ENCODE measurements at places on chromosomes 12 and 14.

DNA sequence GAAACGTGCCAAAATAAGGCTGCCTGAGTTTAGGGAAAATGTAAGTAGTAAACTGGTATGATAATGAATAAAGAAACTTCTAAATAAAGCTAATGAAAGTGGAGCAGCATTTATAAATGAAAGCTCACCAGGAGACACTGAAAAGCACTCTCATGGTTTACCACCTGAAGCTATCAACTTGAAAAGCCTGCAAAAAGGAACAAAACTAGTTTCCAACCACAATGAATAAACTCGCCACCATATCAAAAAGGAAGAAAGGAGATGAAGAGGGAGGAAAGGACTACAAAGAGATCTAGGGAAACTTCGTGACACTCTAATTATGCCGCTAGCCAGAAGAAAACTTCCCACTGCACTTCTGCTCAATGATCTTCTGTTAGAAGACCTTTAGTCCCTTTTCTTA is 66.7 kb downstream of the MED13L start:
- peak; percentile 64 for ATAC-seq

- no peak for ATAC-seq
These were observed 180.4 kb downstream of the KIF26A start for GRCh38 chr14:104318558-104319490.

DNA sequence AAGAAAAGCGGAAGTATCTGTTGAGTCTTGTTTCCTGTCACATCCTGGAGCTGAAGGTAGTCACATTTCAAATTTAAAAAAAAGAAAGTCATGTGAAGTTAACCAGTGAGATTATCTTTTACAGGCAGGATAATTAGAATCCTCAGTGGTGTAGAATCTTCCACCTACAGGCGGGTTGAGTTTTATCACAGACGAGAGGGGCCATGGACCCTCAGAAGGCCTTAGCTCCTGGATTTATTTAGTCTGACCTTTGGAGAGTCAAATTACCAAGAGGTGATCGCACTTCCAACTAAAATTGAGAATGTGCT is 13.0 kb upstream of the GNG2 start:
- ATAC-seq, result no peak

GRCh38 chr12:42475106-42475505 is 114.4 kb downstream of the PRICKLE1 start:
- no peak for ATAC-seq

DNA sequence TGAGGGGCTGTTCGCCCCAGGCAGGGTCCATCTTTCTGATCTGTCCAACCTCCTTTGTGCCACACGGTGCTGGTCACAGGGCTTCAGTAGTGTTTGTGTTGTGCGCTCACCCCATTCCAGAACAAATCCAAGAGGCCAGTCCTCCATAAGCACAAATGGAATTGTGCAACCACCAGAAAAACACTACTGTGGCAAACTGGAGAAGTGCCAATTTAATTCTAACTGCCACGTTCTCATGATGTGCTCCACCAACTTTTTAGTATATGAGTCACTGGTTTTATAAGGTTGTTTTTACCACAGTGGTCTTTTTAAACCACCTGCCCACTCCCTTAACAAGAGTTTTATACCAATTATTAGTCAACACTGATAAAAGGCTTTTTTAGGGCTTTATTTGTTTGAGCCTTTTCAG is 380.2 kb downstream of the NAV3 start:
- ATAC-seq, result no peak

DNA sequence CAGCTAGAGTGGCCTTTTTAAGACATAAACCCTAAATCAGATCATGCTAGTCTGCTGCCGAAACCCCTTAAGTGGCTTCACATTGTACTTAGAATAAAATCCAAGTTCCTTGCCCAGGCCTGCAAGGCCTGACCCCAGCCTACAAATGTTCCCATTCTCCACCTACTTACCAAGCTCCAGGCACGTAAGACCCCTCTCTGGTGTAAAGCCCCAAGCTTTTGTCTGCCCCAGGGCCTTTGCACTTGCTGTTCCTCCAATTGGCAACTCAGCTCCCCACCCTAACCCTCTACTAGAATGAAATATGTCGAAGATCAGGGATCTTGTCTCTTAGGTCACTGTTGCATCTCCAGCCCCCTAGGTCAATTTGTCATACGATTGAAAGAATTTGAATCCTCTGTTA is 27.1 kb upstream of the MED13L start:
- no peak for ATAC-seq

DNA sequence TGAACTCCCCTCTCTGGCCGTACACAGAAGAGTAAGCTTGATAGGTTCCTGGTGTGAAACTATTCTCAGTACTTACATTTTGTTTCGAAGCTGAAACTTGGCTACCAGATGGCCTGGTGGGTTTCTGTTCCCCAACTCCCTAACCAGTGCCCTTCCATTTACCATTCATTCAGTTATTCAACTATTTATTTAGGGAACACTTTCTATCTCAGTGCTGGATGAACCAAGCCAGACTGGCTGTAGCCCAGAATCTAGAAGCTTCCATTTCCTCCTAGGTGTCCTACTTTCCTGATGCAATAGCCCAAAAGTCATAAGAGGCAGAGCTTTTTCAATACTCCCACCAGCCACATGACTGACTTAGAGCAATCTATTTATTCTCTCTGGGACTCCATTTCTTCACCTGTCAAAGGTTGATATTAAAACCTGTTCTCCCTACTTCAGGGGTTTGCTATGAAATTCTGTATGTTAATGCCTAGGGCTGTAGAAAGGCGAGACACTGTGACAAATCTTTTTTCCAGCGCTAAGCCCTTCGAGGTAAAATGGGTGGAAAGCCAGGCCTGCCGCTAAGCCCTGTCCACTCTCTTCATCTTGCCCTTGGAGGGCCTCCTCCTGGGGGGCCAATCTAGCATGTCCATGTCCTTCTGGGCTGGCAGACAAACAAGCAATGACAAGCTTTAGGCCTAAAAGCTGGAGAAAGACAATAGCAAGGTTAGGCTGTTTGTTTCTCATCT is 8.1 kb upstream of the IRF2BPL start:
- ATAC-seq, result no peak

DNA sequence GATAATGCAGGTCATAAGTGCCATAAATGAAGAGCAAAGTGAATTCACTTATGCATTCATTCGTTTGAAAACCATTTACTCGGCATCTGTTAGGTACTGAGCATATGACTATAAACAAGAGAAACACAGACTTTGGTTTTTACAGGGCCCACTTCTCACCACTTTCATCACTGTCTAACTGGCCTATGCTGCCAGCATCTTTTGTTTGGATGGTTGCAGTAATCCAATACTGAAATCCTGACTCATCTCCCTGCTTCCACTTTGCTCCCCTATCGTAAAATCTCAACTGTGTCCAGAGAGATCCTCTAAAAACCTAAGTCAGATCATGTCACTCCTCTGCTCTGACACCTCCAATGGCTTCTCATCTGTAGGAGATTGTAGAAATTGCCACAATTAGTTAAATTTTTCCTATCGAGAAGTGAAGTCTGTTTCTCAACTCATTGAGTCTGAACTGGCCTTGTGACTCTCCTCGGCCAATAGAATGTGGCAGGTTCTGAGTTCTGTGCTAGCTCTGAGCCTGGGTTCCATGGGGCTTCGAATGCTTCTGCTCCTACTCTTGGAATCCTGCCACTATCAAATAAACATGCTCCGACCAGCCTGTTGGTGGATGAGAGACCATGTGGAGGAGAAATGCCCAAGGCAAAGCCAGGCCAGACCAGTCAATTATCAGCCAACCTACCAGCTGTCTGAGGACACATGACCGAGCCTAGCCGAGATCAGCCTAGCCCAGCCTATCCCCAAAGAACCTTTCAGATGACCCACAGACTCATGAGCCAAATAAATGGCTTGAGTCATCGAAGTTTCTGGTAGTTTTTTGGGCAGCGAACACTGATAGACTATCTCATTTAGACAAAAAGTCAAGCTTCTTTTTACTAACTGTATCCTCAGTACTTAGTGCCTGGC is 2.2 kb upstream of the BATF start:
- peak; percentile 49 for ATAC-seq

DNA sequence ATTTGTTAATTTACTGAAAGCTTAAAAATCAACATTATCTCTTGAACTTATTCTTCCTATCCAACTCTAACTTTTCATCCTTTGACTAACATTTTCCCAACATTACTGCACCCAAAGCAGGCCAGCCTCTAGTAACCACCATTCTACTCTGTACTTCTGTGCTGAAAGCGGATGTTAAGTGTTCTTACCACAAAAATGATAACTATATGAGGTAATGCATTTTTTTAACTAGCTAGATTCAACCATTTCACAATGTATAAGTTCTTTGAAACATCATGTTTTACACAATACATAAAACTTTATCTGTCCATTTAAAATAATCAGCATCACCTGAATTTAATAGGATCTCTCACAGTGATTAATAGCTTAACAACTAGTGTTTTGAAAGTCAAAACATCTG is 468.5 kb upstream of the MGAT4C start:
- no peak for ATAC-seq

DNA sequence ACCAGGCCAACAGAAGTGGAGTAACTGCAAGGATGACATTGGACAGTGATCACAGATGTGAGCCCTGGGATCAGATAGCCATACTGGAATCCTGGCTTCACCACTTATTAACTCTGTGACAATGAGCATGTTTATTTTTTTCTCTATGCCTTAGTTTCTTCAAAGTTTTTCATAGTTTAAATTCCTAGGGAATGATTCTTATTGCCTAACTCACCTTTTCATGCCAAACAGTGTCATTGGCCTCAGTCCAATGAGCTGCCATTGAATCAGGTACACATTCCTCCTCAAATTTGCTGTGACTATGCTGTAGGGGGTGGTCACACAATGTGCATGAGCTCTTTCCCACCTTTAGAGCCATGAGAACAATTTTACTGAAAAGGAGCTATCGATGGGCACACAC is 342.3 kb downstream of the SYT1 start:
- no peak for ATAC-seq

- no peak for ATAC-seq
These were observed 663.6 kb downstream of the BCL11B start for GRCh38 chr14:98608071-98609060.

DNA sequence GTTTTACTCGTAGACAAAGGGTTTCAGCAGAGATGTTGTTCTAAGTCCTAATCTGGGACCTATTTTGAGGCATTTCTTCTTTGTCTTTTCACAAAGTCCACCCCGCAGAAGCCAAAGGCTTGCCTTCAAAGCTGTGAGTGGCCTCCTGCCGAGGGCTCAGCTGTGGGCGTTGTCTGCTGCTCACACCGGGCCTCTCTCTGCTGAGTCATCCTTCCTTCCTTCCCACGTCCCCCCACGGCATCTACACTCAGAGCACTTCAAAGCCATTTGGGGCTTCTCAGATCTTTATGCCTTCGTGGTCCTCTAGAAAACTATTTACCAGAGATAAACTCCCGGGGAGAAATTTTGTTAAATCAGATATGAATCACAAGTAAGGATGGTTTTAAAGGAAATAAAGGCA is 115.9 kb upstream of the TMPO start:
- peak; percentile 82 for ATAC-seq

GRCh38 chr12:22318108-22318737 is 16.3 kb downstream of the ST8SIA1 start:
- no peak for ATAC-seq
